Fibroblast of villous mesenchyme (primary cell): ENCODE measurements at places on chromosomes 12 and 14.

DNA sequence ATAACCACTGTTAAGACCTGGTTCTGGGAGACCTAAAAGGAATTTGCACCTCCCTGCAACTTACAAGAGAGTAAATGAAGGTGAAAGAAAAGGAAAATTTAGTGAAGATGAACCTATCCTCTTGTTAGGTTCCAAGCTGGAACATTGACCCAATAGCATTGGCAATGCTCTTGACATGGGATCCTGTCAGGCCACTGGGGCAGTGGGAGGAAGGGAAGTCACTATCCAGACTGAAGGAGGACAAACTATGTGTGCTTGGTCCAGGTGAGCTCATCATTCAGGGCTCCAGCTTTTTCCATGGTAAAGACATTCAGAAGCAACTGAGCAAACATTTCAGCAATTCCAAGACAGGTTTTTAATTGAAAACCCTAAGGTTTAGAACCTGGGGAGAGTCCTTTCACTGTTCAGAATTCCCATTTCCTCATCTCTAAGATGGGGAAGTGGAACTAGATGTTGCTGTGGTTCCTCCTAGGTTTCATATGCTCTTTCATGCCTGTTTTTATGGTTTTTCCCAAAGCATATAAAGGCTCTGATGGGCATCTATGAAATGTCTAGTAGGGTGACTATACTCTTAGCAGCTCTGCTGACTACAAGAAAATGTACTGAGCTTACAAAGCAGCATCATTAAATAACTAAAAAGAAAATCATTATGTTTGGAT, 33.1 kb downstream of the MAPK1IP1L start:
- no peak for DNase-seq

DNA sequence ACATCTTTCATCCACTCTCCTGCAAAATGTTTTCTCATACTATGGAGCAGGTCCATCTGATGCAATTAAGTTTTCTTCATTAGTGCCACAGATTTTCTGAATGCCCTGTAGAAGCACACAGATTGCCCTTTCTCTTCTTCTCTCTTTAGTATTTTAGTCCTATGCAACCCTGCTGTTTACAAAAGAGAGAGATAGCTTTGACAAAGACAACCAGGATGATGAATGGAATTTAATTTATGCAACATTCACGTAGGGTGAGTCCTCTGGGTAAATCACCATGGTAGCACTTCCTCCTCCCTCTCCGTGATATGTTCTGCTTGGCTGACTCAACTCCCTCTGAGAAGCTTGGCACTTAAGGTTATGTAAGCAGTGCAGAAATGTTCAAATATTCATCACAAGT, 400.9 kb upstream of the PDE3A start:
- DNase-seq = peak; percentile 95

GRCh38 chr12:90037740-90038139, 329.1 kb upstream of the ATP2B1 start:
- no peak for DNase-seq

GRCh38 chr14:47040550-47040949, 389.0 kb upstream of the RPL10L start:
- no peak for DNase-seq

GRCh38 chr12:93252221-93252620, 125.5 kb upstream of the NUDT4 start:
- DNase-seq = no peak

DNA sequence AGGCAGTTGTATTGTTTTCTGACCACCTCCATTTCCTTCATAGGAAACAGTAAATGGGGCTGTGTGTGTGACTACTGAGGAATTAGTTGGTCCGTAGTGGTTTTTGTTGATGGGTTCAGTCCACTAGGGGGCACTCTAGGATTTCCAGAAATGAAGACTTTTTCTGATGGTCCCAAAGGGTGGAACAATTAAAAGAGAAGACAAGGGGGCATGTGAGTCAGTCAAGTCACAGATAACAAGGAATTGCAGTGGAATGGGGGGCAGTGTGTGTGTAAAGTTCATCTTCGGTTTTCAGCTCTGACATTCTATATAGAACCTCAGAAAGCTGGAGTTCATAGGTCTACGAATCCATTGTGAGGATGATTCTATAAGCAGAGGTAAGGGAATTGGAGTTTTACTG, 186.6 kb upstream of the OR4E1 start:
- no peak for DNase-seq

- no peak for DNase-seq
Observed at GRCh38 chr12:93407963-93408283, 30.2 kb downstream of the NUDT4 start.

DNA sequence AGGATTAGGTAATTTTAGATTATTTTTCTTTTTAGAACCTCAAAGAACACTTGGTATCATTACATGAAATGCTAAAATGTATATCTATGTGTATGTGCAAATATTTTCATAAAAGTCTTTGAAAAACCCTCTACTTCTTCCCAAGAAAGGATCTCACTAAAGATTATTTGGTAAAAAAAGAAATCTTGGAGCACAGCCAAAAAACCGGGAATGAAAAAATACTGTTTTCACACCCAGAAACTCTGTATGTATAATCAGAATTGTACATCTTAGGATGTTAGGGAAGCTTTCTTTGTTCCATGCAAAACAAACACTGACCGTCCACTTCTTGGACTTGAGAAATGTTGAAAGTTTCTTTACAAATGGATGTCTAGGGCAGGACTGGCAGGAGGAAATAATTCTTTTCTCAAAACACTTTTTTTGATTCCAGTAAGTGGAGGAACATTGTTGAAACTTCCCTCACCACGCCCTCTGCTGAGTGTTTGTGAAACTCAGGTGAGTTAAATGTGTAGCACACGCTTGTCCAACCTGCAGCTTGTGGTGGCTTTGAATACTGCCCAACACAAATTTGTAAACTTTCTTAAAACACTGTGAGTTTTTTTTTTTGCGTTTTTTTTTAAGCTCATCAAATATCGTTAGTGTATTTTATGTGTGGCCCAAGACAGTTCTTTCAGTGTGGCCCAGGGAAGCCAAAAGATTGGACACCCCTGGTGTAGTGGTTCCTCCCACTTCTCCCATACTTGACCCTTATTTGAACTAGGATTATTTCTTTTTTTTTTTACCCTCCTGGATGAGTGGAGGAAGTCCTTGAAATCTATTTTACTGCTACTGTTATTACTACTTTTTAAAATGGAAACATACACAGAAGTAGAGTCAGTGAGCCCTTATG, 26.6 kb downstream of the FBXO34 start:
- DNase-seq = no peak

GRCh38 chr14:63897721-63898163, 44.9 kb downstream of the SYNE2 start:
- DNase-seq = peak; percentile 89

- no peak for DNase-seq
Observed at GRCh38 chr14:32404784-32405573, 75.9 kb downstream of the AKAP6 start.

DNA sequence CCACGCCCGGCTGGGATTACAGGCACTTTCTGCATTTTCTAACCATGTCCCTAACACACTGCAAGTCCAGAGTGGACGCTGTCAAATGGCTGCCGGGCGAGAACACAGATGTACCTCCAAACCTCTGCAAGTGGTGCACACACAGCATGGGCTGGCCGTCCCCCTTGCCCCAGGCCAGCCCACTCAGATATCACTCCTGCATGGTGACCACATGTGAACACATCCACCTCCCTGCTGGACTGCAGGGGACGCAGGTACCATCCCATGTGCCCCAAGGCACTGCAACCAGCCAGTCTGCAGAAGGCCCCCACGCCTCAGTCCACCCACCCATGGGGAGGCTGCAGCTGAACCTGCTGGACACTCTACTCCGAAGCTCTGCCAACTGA, 14.0 kb downstream of the BRF1 start:
- no peak for DNase-seq

GRCh38 chr14:32980178-32980901, 41.7 kb downstream of the NPAS3 start:
- DNase-seq = no peak

GRCh38 chr12:112117685-112118084, 7.7 kb upstream of the TRAFD1 start:
- DNase-seq = no peak

DNA sequence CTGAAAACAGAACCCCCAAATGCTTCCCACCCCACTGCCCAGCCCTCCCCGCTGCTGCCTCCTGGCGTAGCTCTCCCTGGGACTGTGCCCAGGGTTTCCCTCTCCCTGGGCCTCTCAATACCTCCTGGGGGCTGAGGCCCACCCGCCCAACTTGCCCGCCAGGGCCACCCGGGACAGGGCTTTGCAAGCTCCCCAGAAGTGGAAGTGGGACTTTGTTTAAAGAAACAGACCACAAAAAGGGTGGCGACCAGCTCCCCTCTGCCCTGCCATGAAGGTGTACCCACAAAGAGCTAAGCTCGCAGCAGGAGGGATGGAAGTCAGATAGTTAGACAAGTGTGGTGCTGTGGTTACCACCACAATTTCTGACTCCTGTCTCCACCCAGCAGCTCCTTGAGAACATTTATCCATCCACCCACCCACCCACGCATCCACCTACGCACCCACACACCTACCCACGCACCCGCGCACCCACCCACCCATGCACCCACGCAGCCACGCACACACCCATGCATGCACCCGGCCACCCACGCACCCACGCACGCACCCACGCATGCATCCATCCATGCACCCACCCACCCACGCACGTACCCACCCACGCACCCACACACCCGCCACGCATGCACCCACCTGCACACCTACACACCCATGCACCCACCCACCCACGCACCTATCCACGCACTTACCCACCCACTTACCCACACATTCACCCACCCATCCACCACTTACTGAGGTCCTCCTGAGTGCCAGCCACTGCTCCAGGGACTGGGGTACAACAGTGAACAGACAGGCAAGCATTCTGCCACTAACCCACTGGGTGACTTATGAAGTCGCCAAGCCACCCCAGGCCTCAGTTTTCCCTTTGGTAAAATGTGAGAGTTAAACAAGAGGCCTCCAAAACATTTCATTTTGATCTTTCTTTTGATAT, 127.3 kb downstream of the SCARB1 start:
- DNase-seq = no peak

GRCh38 chr14:55221186-55221585, 29.8 kb upstream of the DLGAP5 start:
- peak; percentile 66 for DNase-seq

DNA sequence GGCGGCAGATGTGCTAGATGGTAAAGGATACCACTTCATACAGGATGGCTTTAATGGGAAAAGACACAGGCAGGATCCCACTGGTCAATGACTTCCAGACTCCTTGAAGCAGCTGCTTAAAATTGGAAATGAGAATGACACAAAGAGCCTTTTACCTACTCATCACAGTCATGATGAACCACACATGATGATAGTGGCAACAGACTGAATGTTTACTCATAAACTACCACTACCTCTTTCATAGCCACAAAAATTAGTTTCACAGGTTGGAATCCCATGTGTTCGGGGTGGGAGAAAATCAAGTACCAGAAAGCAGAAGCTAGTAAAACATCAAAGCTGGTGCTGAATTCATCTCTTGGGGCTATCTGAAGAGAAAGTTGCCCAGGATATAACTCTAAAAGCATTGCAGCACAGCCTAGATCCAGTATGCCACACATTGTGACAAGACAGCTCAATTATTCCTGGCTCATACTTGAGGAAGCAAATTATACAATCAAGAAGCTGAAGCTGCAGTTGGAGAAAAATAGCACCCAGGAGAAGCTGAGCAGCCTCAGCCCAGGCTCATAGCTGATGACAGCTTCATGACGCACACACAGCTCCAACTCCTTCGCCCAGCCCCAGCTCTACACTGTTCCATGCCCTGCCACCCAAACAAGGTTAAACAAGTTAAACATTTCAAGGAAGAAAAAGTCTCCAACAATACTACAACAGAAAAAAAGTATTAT, 29.0 kb upstream of the C12orf50 start:
- DNase-seq = no peak

- peak; percentile 43 for DNase-seq
Observed at GRCh38 chr14:90645842-90646443, 170.3 kb downstream of the TTC7B start.

DNA sequence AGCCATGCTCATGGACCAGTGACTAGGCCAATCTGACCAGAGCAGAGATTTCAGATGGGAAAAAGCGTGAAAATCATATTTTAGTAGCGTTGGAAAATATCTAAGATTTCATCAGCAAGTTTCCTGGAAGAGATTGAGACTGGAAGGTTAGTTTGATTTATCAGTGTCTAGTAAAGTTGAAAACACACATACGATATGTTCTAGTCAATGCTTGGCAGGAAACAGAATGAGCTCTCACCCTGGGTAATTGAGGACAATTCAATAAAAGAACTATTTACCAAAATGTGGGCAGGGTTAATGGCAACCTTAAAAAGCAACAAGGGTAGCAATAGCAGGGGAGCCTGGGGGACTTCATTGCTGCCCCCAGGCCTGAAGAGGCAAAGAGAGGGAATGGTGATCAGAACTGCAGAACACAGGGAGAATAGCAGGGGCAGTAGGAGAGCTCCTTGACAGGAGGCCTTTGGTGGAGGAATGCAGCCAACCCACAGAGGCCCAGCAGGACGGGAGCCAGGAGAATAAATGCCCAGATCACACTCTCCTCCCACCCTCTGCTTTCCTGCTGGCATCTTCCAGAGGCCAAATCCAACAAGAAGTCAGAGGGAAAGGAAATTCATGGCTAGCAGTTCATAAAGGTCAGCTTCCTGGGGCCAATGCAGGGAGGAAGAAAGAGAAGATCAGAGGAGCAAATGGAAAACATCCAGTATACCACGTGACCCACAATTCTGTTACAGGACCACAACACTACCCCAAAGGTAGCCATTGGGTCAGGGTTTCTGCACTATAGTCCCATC, 27.6 kb upstream of the LRP6 start:
- DNase-seq = peak; percentile 8

- DNase-seq = no peak
Observed at GRCh38 chr14:81474148-81474492, 59.5 kb downstream of the SEL1L start.

DNA sequence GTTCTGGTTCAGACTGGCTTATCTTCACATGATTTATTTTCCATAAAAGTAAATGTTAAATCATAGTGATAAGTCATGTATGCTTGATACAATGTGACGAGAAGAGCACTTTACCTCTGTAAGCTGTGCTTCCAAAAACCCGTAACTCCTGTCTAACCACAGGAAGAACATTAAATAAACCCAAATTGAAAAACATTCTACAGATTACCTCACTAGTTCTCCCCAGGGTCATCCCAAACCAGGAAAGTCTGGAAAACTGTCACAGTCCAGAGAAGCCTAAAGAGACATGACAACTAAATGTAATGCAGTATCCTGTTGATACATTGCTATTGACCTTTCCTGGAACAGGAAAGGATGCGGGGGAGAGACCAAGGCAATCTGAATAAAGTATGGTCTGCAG, 32.5 kb upstream of the DUSP6 start:
- no peak for DNase-seq

GRCh38 chr12:68478516-68479260, 132.0 kb upstream of the RAP1B start:
- no peak for DNase-seq

DNA sequence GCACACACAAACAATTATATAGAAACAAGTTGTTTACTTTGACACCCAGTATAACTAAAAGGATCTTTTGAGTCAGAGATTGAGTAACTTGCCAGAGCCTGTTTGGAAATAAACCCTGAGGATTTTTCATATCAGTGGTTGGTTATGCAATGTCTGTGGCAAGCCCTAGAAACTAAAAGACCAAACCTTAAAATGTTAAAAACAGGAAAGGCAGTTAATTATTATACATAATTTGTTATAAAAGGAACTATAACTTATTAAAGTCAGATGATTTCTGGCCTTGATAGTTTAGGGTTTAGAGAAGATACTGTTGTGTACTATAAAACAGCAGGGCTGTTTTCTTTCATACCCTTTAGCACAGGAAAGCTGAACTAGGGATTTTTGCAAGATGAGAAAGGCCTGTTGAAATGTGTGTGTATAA, 44.1 kb downstream of the PSEN1 start:
- peak; percentile 95 for DNase-seq

GRCh38 chr12:130838951-130839769, at the start of gene STX2:
Gene STX2 (minus strand): TSS chr12:130839250. CDS start chr12:130839099, 151 bp downstream.
- peak; percentile 83 for DNase-seq
